ENCODE measurements at places on chromosomes 2 and 18. TPM values are rescaled to one million over a fixed set of nuclear protein-coding genes. Genes with fewer than 3 reads are reported as not detected.
A peak's percentile ranks its signal among the peaks of the same experiment; 100 is the strongest.

DNA sequence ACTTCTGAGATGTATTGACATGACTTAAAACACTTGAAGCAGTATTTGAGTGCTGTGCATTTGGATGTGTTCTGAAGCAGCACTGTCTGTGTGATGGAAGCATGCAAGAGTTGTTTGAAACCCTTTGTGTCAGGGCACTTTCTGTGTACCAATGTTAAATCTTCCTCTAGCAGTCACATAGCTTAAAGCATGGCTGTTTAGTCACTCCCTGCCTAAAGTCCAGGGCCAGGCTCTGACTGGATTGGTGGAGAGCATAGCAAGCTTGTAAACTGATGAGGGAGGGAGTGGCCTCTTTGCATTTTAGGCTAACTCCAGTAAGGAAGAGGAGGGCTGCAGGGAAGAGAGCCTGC is 73.5 kb downstream of the MYO1B start:
- H3K27ac ChIP-seq: peak overlapping the region; percentile 87
- H3K4me1 ChIP-seq: peaks cover 30% of the 10 kb centered on the region
- no peak overlapping the region for H3K4me3 ChIP-seq
- H3K27me3 ChIP-seq: no peaks in the 10 kb centered on the region
- no peak for DNase-seq
- peaks cover 6% of the 10 kb centered on the region for H3K36me3 ChIP-seq

DNA sequence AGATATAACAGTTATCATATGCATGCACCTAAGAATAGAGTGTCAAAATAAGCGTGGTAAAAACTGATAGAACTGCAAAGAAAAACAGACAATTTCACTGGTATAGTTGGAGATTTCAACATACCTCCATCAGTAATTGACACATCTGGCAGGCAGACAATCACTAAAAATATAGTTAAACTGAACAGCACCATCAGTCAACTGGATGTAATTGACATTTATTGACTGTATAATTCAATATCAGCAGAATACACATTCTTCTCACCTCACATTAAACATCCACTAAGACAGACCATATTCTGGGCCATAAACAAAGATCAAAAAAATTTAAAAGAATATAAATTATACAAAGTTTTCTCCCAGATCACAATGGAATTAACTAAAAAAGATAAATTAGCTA is 378.5 kb upstream of the RGPD4 start:
- H3K27ac ChIP-seq: no peak overlapping the region
- DNase-seq: no peak
- no peaks in the 10 kb centered on the region for H3K36me3 ChIP-seq
- no peaks in the 10 kb centered on the region for H3K4me1 ChIP-seq

DNA sequence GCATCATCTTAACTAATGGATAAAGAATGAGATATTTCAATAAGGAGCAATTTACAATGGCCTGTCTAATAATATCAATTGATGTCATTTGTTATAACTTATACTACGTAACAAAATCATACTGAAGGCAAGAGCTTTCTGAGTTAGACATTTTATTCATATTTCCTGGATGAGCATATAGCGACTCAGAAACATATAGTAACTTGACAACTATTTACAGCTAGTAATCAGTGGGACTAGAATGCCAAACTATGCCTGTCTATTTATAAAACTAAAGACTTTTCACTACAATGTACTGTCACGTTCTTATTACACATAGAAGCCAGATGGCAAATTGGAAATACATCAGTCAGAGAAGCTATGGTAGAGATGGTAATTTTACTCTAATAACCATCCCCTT is 766.2 kb upstream of the TMEFF2 start:
- H3K27ac ChIP-seq: no peak overlapping the region
- H3K4me3 ChIP-seq: no peak overlapping the region
- no peak for DNase-seq
- peaks cover 1% of the 10 kb centered on the region for H3K36me3 ChIP-seq
- no peaks in the 10 kb centered on the region for H3K4me1 ChIP-seq

- no peaks in the 10 kb centered on the region for H3K36me3 ChIP-seq
- H3K4me1 ChIP-seq: peaks cover 39% of the 10 kb centered on the region
- H3K27ac ChIP-seq: peak within 1 kb of the TSS; percentile 73
- H3K27me3 ChIP-seq: peaks cover 77% of the 10 kb centered on the region
- peak; percentile 52 for DNase-seq
These were observed at the start of gene NRP2 for GRCh38 chr2:205682239-205682970. Gene NRP2 (plus strand): TSS chr2:205682501. CDS start chr2:205683291, 790 bp downstream.

- H3K4me3 ChIP-seq: no peak overlapping the region
- H3K27me3 ChIP-seq: peaks cover 3% of the 10 kb centered on the region
- H3K36me3 ChIP-seq: no peaks in the 10 kb centered on the region
- no peak overlapping the region for H3K27ac ChIP-seq
- DNase-seq: no peak
These were observed 936.6 kb upstream of the FANCL start for GRCh38 chr2:59177748-59178147.

DNA sequence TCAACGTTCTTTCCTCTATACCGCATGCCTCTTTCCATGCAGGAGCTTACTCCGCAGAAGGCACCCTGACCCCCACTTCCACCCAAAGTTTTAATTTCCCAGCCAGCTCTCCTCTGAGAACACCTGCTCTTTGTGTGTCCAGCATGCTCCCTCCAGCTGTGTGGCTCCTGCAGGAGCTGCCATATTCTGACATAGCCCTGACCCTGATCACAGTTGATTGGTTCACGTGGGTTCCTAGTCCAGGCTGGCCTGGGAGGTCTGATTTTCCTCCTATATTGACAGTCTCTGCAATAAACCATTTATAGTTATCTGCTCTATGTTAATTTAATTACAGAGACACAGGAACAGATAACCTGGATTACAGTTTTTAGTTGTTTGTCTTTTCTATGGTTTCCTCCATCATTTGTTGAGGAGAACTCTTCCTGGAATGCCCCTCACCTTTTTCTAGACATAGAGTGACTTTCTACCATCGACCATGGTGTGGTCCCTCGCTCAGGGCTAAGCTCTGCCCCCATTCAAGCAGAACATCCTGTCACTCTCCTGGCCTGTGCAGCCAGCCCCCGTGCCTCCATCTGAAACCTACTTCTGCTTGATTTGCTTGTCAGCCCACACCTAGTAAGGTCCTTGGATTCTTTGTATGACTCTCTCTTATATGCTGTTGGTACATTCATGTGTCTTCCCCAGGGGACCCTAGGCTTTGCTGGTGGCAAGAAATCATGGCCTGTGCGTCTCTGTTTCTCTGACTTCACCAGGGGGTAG is 231.5 kb downstream of the LPIN1 start:
- no peak for DNase-seq
- H3K27ac ChIP-seq: no peak overlapping the region
- H3K4me3 ChIP-seq: no peak overlapping the region
- H3K4me1 ChIP-seq: peaks cover 1% of the 10 kb centered on the region
- H3K27me3 ChIP-seq: peaks cover 3% of the 10 kb centered on the region

DNA sequence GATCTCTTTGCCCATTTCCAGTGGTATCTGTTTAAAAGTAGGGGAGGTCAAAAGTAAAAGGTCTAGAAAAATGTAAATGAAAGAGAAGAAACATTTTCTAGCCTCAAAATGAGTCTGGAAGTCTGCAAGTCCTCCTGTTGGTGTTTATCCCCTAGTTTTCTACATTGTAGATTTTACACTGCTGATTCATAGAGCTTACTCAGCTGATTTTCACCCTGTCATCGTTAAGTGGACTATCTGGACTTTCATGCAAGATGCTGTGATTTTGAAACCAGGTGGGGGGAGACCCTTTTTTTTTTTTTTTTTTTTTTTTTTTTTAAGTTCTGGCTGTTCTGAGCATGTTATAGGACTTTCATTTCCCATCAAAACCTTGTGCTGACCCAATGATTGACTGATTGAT is 10.3 kb downstream of the HOXD3 start:
- peaks cover 95% of the 10 kb centered on the region for H3K27me3 ChIP-seq
- no peak for DNase-seq
- no peaks in the 10 kb centered on the region for H3K36me3 ChIP-seq
- H3K4me1 ChIP-seq: peaks cover 4% of the 10 kb centered on the region

- H3K4me1 ChIP-seq: peaks cover 11% of the 10 kb centered on the region
- H3K27me3 ChIP-seq: no peaks in the 10 kb centered on the region
- no peak for DNase-seq
- no peak overlapping the region for H3K27ac ChIP-seq
- no peak overlapping the region for H3K4me3 ChIP-seq
- no peaks in the 10 kb centered on the region for H3K36me3 ChIP-seq
These were observed 254.2 kb downstream of the CDH2 start for GRCh38 chr18:27922780-27923179.

- DNase-seq: no peak
- H3K4me3 ChIP-seq: no peak overlapping the region
- peaks cover 7% of the 10 kb centered on the region for H3K27me3 ChIP-seq
- H3K4me1 ChIP-seq: peaks cover 14% of the 10 kb centered on the region
- H3K27ac ChIP-seq: no peak overlapping the region
- H3K36me3 ChIP-seq: no peaks in the 10 kb centered on the region
These were observed 35.4 kb upstream of the CCDC93 start for GRCh38 chr2:118049140-118049815.

- H3K4me1 ChIP-seq: peaks cover 36% of the 10 kb centered on the region
- no peak overlapping the region for H3K4me3 ChIP-seq
- peak overlapping the region; percentile 58 for H3K27ac ChIP-seq
- no peaks in the 10 kb centered on the region for H3K36me3 ChIP-seq
- DNase-seq: no peak
These were observed 27.3 kb downstream of the SPRED2 start for GRCh38 chr2:65404988-65405697.

ANKRD29 gene
- total RNA-seq: 0.36 TPM

OR6B2 gene
- not detected for total RNA-seq

ETAA1 gene
- total RNA-seq: 22.7 TPM

MAL gene
- total RNA-seq: not detected

Measured in progenitor cell of endocrine pancreas (in vitro differentiated cells).